T-cell (primary cell): ENCODE measurements at places on chromosomes 11 and 22. TPM values are rescaled to one million over a fixed set of nuclear protein-coding genes. Genes with fewer than 3 reads are reported as not detected.

Gene TP53I11
- 12.1 TPM for total RNA-seq

Gene MOGAT2
- 0.23 TPM for total RNA-seq

Gene CYP2D6
- 4.5 TPM for total RNA-seq

Gene GDPD5
- 70.9 TPM for total RNA-seq

Gene CNTN5
- total RNA-seq = not detected

Gene LPXN
- 158 TPM for total RNA-seq

Gene TMPRSS4
- total RNA-seq = 0.66 TPM

Gene DEAF1
- 57.3 TPM for total RNA-seq

Gene MRGPRE
- not detected for total RNA-seq

Gene PICK1
- 26.4 TPM for total RNA-seq
